Left ventricle myocardium inferior (tissue), 1 donor: ENCODE measurements at places on chromosomes 13 and 19.

DNA sequence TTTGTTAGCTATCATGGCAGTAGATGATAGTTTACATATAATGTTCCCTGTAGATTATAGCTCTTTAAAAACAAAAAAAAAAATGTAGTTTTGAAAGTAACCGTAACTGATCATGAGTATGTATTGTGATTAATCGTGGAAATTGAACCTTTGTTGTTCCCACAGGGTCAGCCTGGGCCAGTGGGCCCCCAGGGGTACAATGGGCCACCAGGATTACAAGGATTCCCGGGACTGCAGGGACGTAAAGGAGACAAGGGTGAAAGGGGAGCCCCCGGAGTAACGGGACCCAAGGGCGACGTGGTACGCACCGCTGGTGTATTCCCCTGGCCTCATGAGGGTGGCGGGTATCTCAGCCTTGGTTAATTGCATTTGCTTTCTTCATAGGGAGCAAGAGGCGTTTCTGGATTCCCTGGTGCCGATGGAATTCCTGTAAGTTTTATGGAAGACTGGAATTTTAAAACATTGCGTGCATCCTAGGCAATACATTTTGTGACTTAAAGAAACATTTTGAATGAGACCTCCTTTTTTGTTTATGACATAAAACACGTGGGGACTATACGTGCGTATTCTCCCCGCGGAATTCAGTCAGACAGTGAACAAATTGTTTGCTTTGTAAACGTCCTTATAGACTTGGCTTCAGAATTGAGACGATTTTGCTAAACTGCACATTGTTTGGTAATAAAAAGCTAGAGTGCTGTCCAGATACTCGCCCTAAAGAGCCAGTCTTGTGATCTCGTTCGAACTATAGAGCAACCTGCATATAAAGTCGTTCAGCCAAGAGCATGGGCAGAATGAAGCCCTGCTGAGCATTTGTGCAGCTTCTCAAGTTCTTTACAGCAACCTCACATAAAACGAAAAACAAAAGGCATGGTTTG is 117.7 kb downstream of the COL4A2 start:
- H3K4me1 ChIP-seq = peaks cover 65% of the 10 kb centered on the region
- H3K27ac ChIP-seq = no peak overlapping the region
- H3K27me3 ChIP-seq = no peaks in the 10 kb centered on the region

- H3K4me1 ChIP-seq = no peaks in the 10 kb centered on the region
- no peak overlapping the region for H3K4me3 ChIP-seq
- H3K27me3 ChIP-seq = no peaks in the 10 kb centered on the region
- peaks cover 77% of the 10 kb centered on the region for H3K36me3 ChIP-seq
- H3K27ac ChIP-seq = no peak overlapping the region
These were observed 36.9 kb upstream of the USE1 start for GRCh38 chr19:17178291-17178690.

DNA sequence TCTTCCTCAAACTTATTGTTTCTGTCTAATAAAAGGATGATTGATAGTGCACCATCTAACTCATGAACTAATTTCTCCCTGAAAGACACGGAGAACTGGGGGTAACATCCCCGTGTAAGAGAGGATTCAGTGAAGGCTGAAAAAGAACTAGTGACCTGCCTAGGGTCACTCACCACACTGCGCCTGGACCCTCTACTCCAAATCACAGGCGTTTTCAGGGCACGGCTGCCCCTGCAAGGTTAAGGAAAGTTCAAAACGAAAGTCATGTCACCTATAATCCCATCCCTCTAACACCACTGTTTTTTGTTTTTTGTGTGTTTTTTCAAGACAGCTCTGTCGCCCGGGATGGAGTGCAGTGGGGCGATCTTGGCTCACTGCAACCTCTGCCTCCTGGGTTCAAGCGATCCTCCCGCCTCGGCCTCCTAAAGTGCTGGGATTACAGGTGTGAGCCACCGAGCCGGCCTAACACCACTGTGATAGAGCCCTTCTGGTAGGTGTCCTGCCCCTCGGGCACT is 8.7 kb downstream of the URAD start:
- H3K36me3 ChIP-seq = no peaks in the 10 kb centered on the region
- no peak for DNase-seq
- peaks cover 98% of the 10 kb centered on the region for H3K27me3 ChIP-seq
- no peak overlapping the region for H3K4me3 ChIP-seq

DNA sequence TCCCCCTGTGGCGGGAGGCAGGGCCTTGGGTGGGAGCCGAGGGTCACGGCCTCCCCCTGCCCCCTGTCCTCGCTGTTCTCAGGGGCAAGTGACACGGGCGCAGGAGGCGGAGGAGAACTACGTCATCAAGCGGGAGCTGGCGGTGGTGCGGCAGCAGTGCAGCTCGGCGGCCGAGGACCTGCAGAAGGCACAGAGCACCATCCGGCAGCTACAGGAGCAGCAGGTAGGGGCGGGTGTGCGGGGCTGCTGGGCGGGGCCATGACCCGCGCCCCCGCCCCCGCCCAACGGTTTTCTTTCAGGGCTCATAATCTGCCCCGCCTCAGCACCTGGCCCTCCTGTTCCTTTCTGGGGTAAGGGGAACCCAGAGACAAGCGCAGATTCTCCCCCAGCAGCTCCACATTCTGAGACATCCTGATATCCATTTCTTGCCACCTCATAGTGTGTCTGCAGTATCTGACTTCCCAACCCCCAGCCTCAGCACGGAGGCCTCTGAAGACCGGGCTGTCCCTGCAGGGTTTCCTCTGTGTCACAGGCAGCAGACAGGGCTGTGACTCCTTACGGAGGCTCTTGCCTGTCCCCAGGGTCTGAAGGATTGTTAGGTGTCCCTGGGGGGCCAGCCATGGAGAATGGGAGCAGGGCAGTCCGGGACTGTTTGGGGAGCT is 15.9 kb downstream of the PRR36 start:
- H3K36me3 ChIP-seq = peaks cover 8% of the 10 kb centered on the region
- peaks cover 18% of the 10 kb centered on the region for H3K27me3 ChIP-seq
- no peak overlapping the region for H3K4me3 ChIP-seq

DNA sequence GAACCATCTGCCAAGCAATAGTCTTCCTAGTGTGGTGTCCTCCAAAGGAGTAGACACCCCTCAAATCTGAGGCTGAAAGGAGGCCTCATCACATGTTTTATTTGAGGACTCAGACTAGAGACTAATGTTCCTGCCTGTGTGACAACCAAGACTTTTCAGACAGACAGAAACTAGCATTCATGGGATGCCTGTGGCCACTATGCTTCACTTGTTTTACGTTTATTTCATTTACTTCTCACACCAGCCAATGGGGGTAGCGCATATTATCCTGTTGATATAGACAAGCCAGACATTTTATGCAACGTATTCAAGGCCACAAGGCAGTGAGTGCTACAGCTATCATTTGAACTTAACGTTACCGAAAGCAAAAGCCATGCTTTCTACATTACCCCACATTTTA is 391.7 kb upstream of the HTR2A start:
- H3K4me1 ChIP-seq = no peaks in the 10 kb centered on the region
- H3K27me3 ChIP-seq = no peaks in the 10 kb centered on the region
- no peak for DNase-seq
- H3K36me3 ChIP-seq = no peaks in the 10 kb centered on the region

DNA sequence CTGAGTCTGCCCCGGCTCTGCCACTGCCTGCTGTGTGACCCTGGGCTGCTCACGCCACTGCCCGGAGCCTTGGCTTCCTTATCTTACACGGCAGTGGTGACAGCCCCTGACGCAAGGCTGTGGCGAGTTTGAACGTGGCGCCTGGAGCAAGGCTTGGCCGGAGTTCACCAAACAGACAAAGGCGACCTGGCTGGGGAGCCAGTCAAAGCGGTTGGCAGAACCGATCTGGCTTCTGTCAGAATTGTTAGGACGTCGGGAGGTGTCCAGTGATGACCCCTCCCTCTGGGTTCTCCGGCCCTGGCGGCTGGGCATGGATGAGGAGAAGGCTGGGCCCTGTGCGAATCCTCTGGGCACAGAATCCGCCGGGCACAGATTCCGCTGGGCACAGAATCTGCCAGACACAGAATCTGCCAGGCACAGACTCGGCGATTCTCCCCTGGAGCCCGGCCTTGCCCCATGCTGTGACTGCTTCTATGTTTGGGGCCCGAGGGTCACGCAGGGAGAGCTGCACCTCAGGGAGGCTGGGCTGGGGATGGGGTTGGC is 11.7 kb upstream of the TMEM255B start:
- H3K27ac ChIP-seq = peak overlapping the region; percentile 57
- no peak for DNase-seq
- H3K4me3 ChIP-seq = no peak overlapping the region
- H3K27me3 ChIP-seq = peaks cover 20% of the 10 kb centered on the region
- H3K36me3 ChIP-seq = no peaks in the 10 kb centered on the region

DNA sequence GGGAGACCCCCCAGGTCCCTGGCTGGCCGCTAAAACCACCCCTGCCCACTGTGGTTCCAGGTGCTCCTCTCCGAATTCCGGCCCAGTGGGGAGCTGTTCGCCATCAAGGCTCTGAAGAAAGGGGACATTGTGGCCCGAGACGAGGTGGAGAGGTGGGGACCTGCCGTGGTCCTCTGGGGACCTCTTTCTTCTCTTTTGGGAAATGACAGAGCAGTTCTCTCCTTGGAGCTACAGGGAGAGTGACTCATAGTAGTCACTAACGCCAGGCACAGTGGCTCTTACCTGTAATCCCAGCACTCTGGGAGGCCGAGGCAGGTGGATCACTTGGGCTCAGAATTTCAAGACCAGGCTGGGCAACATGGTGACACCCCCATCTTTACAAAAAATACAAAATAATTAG is 7.3 kb downstream of the PTGER1 start:
- peaks cover 10% of the 10 kb centered on the region for H3K4me1 ChIP-seq
- H3K4me3 ChIP-seq = no peak overlapping the region
- H3K36me3 ChIP-seq = peaks cover 85% of the 10 kb centered on the region
- H3K27ac ChIP-seq = no peak overlapping the region

DNA sequence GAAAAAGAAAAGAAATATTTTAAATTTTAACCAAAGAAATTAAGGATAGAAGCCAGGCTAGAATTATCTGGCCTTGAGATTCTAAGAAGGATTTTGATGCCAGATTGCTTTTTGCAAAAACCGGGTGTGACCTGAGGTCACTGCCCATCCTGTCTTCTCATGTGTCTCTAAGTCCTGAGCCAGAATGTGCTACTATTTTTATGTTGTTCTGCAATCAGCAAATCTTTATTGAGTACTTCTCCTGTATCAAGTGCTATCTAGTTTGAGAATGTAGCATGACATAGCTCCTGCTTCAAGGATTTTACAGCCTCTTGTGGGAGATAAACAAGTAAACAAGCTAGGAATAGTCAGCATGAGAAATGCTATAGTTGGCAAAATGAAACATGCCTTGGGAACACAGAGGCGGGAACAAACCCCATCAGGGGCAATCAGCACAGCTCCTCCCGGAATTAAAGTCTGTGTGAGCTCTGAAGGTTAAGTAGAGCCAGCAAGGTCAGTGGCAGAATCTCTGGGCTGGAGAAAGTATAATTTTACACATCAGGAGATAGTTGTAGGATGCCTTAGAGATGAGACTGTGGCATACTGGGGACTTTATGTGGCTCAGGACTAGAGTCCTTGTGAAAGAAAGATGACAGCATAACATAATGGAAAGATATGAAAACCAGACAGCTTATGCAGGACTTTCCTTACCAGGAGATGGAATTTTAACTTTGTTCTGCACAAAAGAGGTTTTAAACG is 899.5 kb upstream of the SLC10A2 start:
- H3K27me3 ChIP-seq = no peaks in the 10 kb centered on the region
- no peak overlapping the region for H3K27ac ChIP-seq
- H3K4me3 ChIP-seq = no peak overlapping the region

GRCh38 chr19:8611391-8611876 is 919 bp upstream of the ADAMTS10 start:
- no peak overlapping the region for H3K4me3 ChIP-seq
- peaks cover 32% of the 10 kb centered on the region for H3K27me3 ChIP-seq
- DNase-seq = no peak
- H3K4me1 ChIP-seq = peaks cover 29% of the 10 kb centered on the region

GRCh38 chr13:23632741-23633140 is 62.5 kb downstream of the TNFRSF19 start:
- peak overlapping the region; percentile 75 for H3K27ac ChIP-seq
- DNase-seq = no peak
- H3K4me3 ChIP-seq = no peak overlapping the region

DNA sequence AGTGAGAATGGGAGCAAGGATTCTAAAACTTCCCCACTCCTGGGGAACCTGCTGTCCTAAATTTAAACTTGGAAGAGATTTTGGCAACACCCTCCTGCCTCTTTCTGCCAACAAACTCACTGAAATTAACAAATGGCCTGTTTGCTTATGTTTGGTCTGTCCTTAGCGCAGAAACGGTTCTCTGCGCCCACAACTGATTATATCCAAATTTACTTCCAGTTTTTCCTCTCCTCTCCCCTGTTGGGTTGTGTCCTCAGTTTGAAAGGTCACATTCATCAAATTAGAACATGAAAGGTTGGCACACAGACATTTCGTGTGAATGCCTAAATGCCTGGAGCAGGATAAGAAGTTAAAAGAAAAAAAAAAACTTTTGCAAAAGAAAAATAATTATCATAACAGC is 56.4 kb upstream of the MRI1 start:
- peaks cover 22% of the 10 kb centered on the region for H3K4me1 ChIP-seq
- DNase-seq = no peak
- no peaks in the 10 kb centered on the region for H3K27me3 ChIP-seq
- H3K27ac ChIP-seq = peak overlapping the region; percentile 78

DNA sequence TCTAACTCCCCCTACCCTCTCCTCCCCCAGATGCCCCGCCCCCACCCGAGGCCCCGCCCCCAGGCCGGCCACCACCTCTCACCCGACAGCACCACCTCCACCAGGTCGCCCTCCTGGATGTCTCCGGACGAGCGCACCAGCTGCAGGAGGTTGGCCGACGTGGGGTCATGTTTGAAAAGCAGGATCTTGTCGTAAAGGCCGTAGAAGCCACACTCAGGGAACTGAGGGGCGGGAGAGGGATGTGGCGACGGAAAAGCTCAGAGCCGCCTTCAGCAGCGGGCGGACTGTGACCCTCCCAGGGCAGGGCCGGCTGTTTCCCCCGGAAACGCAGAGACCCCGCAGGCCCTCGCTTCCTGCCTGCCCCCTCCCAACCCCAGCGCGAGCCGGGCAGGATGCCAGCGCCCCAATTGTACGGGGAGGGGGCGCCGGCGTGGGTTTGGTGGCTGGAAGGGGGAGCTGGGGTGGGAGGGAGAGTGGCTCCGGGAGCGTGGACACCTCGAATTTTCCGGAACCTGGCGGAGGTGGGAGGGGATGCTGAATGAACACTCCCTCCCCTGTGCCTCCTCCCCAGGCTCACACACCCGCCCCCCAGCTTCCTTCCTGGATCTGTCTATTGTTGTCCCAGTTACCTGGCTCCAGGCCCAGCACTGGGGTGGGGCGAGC is 3.0 kb downstream of the PRKD2 start:
- no peaks in the 10 kb centered on the region for H3K27me3 ChIP-seq
- peak overlapping the region; percentile 87 for H3K4me3 ChIP-seq
- DNase-seq = peak; percentile 91
- peak overlapping the region; percentile 90 for H3K27ac ChIP-seq
- peaks cover 61% of the 10 kb centered on the region for H3K4me1 ChIP-seq

GRCh38 chr13:109665240-109665639 is 121.1 kb downstream of the IRS2 start:
- no peak for DNase-seq
- no peak overlapping the region for H3K4me3 ChIP-seq
- peaks cover 17% of the 10 kb centered on the region for H3K4me1 ChIP-seq
- peaks cover 57% of the 10 kb centered on the region for H3K27me3 ChIP-seq
- no peak overlapping the region for H3K27ac ChIP-seq

- H3K4me1 ChIP-seq = peaks cover 9% of the 10 kb centered on the region
- no peak overlapping the region for H3K27ac ChIP-seq
- H3K4me3 ChIP-seq = no peak overlapping the region
- H3K27me3 ChIP-seq = no peaks in the 10 kb centered on the region
- H3K36me3 ChIP-seq = peaks cover 97% of the 10 kb centered on the region
These were observed 21.6 kb upstream of the F2RL3 start for GRCh38 chr19:16867211-16867610.
